ENCODE measurements at places on chromosomes 3 and 15. TPM values are rescaled to one million over a fixed set of nuclear protein-coding genes. Genes with fewer than 3 reads are reported as not detected.

DNA sequence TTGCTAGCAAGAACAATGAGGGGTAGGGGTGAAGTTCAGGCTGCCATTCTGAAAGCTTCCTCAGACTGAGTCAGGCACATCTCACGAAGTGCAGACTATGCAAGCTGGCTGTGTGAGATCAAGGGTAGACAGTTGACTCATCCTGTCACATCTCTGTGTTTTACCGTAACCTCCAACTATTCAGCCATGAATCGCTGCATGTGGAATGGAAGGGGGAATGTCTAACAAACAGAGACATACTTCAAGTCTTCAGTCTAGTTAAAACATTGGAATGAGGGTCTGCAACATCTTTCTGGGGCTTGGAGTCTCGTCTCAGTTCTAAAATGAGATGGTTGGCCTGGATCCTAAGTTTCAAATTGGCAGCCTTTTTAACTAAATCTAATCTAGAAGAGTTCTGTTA, 25.9 kb downstream of the AGTR1 start:
- DNase-seq, result no peak

Gene LCTL
- total RNA-seq, result not detected

GRCh38 chr3:150365132-150365604, 42.9 kb upstream of the TSC22D2 start:
- no peak for DNase-seq

DNA sequence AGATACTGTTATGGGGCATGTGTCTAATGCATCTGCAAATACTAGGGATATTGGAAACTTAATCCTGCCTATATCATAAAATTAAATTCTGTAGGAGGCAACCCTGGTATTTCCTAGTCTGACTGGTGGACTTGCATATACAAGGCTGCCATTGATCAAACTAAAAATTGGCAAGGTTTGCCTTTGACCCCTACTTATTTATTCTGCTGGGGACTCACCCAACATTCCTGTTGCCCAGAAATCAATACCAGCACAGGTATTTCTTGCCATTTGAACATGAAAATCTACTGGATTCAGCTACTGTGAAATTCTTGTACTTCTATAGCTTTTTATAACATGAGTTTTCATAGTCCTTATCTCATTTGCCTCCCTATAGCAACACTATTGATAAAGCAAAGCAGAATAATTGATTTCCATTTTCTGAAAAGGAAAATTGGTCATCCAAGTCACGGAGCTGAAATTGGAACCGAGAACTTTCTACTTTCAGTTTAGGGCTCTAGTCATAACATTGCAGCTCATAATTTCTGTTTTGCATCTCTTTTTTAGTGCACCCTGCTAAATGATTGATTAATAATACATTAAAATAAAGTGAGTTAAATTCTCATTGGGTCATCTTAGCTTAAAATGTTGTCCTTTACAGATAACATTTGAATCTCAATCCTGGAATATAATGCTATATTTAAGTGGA, 365.2 kb downstream of the MFSD1 start:
- no peak for DNase-seq

DNA sequence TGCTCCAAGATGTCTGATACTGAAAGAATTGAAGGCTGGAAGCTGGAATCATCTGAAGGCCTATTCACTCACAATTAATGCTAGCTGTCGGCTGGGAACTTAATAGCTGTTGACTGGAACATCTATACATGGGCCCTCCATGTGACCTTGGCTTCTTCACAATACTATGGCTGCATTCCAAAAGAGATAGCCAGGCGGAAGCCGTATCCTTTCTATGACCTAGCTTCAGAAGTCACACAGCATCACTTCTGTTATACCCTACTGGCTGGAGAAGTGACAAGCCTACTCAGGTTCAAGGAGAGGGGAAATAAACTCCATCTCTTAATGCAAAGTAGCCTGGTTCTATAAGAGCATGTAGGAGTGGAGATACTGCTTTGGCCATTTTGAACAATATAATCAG, 50.9 kb upstream of the SPRED1 start:
- no peak for DNase-seq

- no peak for DNase-seq
Observed at GRCh38 chr3:50472958-50473357, 30.5 kb downstream of the CACNA2D2 start.

DNA sequence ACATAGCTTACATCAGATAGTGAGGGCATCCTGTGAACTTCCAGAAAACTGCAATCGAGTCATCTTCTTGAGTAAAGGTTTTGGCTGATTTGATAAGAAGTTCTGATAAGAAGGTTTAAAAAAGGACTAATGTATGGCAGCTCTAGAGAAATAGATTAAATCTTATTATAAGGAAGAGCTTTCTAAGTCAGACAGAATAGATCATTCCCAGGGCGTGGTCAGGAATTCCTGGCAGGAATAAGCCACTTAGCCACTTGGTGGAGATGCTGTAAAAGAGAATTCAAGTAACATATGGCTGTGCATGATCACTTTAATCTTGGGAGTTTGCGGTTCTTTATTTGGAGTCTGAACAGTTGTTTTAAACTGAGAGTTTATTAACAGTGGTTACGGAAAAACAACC, 17.4 kb downstream of the PGBD4 start:
- DNase-seq, result no peak

- no peak for DNase-seq
Observed at GRCh38 chr3:82939491-82940097, 1178.1 kb upstream of the GBE1 start.

DNA sequence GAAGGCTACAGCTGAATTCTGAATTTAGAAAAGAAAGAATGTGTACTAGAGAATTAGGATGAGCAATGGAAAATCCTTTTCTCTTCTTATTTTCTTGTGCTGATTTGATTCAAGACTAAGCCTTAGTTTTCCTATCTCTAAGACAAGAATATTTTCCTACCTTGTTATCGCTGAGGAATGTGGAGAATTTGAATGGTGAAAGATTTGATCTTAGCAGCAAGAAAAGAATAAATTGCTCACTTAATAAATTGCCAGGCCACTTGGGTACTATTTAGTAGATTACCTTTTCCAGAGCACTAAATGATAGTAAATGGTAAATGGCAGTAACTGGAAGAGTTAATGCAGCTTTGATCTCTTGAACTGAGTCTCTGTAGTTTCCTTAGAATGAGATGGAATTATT, 145.7 kb upstream of the MEIS2 start:
- no peak for DNase-seq

DNA sequence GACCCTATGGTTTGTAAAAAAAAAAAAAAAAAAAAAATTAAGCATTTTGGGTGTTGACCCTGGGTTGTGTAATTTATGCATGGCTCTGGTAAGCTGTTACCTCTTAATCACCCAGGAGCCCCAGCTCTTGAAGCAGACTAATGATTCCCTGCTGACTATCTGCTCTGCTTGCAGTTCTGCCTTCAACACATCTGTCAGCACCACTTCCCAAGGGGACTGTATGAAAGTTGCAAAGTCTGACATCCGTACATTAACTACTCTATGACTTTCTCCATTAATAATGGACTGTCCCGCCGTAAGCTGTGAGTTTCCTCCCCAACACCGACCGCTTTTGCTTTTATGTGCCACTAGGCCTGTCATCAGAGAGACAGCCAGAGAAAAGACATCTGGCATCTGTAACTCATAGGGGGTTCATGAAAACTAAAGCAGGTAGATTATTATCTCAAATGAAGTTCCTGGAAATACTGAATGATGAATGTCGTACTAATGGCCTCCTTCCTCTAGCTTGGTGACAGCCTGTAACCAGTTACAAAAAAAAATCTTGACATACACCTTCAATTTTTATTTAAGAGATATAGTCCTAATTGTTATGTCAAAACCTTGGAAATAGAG, 271.5 kb downstream of the IL5RA start:
- no peak for DNase-seq

Gene OR5H2
- total RNA-seq, result not detected

- DNase-seq, result no peak
Observed at GRCh38 chr3:115834068-115834467, 210.8 kb downstream of the GAP43 start.

GRCh38 chr3:67655364-67656121, 1.1 kb upstream of the SUCLG2 start:
- peak; percentile 78 for DNase-seq

- DNase-seq, result no peak
Observed at GRCh38 chr3:13121553-13122001, 48.3 kb upstream of the IQSEC1 start.

Gene PLXNA1
- 25.5 TPM for total RNA-seq

Gene GHRL
- 2.4 TPM for total RNA-seq

GRCh38 chr3:17137321-17137826, 252.6 kb downstream of the PLCL2 start:
- DNase-seq, result no peak

GRCh38 chr3:48832684-48833083, 15.0 kb downstream of the PRKAR2A start:
- DNase-seq, result no peak

Gene SNX22
- 1.1 TPM for total RNA-seq

DNA sequence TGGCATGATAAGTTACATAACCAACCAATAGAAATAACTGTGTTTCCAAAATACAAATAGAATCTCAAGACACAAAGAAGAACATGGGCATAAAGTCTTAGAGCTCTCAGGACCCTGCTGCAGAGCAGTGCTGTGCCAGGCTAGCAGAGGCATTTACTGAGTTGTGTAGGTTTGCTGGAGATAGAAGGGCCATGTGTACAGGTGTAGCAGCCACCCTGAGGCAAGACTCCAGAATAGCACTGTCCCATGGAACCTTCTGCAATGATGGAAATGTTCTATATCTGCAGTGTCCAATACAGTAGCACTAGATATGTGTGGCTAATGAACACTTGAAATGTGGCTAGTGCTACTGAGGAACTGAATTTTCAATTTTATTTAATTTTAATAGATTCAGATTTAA, 267.0 kb upstream of the UMPS start:
- DNase-seq, result no peak

GRCh38 chr3:76083992-76084391, 298.6 kb upstream of the ZNF717 start:
- DNase-seq, result no peak

GRCh38 chr3:158520433-158520832, 50.6 kb upstream of the MLF1 start:
- DNase-seq, result no peak

Gene GOLGA6A
- total RNA-seq, result not detected

Gene C15orf61
- 6.9 TPM for total RNA-seq

- DNase-seq, result no peak
Observed at GRCh38 chr15:83899670-83900069, 245.7 kb downstream of the ADAMTSL3 start.

Gene SEMA3G
- total RNA-seq, result 0.13 TPM

- no peak for DNase-seq
Observed at GRCh38 chr3:99473321-99473751, 165.1 kb upstream of the COL8A1 start.

- DNase-seq, result no peak
Observed at GRCh38 chr15:90611157-90611556, 81.4 kb downstream of the CRTC3 start.

- DNase-seq, result no peak
Observed at GRCh38 chr3:144923046-144923775, 951.6 kb downstream of the DIPK2A start.

GRCh38 chr3:13647298-13648059, 98.6 kb downstream of the FBLN2 start:
- no peak for DNase-seq

GRCh38 chr3:162295323-162295983, 798.8 kb downstream of the OTOL1 start:
- no peak for DNase-seq

Gene MKRN2OS
- not detected for total RNA-seq

DNA sequence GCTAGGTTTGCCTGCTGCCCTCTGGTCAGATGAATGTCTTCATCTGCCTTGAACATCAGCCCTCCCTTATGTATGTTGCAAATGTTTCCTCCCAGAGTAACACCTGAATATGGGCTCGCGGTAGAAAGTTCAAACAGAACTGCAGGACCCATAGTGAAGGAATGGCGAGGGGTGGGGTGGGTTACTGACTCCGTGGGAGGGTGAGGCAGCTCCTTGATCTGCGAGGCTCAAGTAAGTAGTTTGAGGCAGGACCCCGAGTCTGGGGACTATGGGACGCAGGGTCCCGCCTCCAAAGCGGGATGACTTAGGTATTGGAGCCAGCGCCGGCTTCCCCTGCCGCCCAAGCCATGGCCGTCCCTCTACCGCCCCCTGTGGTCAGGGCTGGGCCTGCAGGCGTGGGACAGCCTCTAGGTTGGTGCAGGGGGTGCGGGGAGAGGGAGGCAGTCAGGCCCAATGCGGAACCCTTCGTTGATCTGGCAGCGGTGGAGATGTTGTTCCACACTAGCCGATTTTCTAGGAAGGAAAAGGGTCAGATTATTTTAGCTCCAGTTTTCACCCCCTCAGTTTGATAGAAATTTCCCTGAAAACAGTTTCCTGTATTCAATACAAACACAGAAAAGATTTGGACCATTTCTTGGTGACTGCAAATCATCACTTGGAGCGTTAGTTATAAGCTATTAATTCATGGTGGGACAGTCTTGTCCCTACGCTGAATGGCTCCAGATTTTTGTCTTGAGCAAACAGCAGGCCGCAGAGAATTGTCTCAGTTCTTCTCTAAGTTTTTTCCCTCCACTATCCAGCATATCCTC, 72.3 kb downstream of the CORO2B start:
- DNase-seq, result peak; percentile 29

DNA sequence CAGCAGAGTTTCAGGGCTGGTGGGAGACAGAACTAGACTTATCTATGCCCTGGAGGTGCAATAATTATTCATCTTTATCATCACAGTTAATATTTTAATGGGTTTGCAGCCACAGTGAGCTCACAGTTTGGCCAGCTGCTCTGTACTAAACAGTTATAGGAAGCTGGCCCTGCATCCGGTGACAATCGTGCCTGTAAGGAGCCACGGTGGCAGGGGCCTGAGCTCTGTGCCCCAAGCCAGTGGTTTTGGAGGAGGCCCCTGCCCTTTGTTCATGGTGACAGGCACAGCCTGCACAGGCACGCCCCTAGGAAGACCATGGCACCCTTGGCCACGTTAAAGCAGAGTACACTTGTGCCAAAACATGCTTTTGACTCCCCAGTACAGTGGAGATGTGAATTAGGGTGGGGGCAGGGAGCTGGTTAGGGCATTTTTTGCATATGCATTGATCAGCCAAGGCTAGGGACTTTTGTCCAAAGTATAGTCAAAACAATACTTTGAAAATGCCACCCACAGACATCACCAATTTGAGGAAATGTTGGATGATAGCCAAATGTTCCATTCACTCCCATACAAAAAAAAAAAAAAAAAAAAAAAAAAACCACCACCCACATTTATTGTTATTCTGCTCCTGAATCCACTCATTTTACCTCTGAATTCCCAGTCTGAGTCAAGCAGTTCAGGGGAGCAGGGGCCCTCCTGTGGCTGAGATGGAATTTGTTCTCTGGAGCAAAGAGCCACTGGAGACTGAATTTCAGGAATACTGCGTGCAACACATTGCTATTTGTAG, 3.4 kb upstream of the RFTN1 start:
- no peak for DNase-seq

GRCh38 chr3:183050706-183051105, 48.6 kb downstream of the MCCC1 start:
- no peak for DNase-seq

Gene PRSS50
- total RNA-seq, result not detected

GRCh38 chr3:141009496-141009895, 41.7 kb upstream of the SPSB4 start:
- no peak for DNase-seq

All from activated T-helper 1 cell treated with anti-CD3 and anti-CD28 coated beads, Interleukin-12 subunit alpha, Interleukin-12 subunit beta, Interleukin-2, Interleukin-4 antibody, amounts not matched to agents 30 ng/mL and 10 ng/mL and 1 ng/mL, durations not matched to agents 14 hours and 24 hours and 36 hours (primary cell).